ENCODE measurements at places on chromosomes 7 and 10.

GRCh38 chr7:134905375-134905774 lies 80.9 kb upstream of the AGBL3 start:
- no peak for DNase-seq

DNA sequence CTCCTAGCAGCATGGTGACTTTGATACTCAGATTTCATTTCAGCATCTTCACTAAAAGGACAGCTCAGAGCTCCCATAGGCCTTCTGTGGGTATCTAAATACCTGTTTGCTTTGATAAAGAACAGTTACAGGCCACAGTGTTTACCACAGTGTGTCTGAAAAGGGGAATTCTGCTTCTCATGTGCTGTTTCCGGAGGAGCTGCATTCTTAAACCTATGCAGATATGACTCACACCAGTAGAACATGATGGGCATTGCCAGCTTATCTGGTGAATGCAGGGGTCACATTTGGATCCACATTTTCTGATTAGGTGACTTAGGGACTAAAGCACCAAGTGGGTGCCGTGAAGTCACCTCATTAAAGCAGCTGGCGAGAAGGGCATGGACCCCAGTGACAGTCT lies 52.6 kb downstream of the TRRAP start:
- DNase-seq, result no peak

GRCh38 chr7:47766126-47766525 lies 182.1 kb downstream of the PKD1L1 start:
- no peak for DNase-seq

DNA sequence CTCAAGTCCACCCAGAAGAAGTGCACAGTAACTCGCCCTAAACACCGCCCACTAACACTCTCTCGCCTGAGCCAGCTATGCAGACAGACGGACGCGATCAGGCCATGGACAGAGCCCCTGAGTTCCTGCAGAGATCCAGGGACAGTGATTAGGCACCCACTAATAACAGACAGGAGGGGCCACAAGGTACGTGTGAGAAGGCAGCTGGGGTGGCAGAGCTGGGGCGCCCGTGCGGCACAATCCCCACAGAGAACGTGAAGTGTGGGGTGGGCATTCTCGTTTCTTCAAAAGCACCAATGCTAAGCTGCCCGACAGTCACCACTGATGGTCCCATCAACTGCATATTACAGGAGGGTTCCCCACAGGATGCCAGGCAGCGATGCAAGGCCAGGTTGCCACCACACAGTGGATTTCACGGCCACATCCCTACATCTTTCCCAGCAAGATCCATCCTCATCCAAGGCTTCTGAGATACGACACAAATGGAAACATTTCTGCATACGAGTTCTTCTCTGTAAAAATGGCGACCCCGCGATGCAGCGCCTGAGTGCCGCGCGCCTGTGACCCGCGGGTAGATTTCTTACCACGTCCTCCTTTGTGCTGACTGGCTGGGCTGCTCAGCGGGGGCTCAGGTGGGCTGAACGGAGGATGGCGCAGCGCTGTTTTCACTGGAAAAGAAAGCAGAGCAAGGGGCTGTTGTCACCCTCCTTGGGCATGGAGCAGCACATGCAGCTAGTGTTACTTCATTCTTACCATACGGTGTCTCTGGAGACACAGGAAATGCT lies 237.5 kb downstream of the TNS3 start:
- no peak for DNase-seq

GRCh38 chr10:77782328-77783061 lies 144.1 kb downstream of the DLG5 start:
- DNase-seq, result no peak

DNA sequence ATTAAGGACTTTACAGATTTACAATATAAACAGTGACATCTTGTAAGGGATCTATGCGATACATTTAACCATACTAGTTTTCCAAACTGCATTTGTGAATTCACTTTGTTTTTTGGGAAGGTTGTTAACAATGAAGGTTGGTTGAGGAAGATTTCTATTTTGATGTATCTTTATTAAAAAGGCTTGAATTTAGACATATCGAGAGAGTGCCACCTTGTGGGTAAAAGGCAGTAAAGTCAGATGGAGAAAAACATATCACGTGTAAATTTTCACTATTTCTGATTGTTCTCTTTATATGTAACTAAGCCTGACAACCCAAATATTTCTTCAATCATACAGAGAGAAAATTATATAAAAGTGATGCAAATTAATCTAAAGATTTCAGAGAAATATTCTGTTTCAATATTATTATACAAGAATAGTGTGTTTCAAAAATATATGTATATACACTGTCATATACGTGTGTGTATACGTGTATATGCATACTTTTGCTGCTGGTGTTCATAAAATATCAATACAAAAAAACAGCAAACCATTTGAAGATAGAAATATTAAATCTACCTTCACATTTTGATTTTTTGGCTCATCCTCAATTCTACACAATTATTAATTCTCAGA lies 988.6 kb downstream of the SORCS1 start:
- DNase-seq, result no peak

GRCh38 chr7:91568138-91568537 lies 303.9 kb downstream of the FZD1 start:
- DNase-seq, result no peak

GRCh38 chr7:27714831-27715444 lies 25.0 kb upstream of the TAX1BP1 start:
- DNase-seq, result no peak

- no peak for DNase-seq
These were observed 447 bp downstream of the RSU1 start for GRCh38 chr10:16816830-16817124.

DNA sequence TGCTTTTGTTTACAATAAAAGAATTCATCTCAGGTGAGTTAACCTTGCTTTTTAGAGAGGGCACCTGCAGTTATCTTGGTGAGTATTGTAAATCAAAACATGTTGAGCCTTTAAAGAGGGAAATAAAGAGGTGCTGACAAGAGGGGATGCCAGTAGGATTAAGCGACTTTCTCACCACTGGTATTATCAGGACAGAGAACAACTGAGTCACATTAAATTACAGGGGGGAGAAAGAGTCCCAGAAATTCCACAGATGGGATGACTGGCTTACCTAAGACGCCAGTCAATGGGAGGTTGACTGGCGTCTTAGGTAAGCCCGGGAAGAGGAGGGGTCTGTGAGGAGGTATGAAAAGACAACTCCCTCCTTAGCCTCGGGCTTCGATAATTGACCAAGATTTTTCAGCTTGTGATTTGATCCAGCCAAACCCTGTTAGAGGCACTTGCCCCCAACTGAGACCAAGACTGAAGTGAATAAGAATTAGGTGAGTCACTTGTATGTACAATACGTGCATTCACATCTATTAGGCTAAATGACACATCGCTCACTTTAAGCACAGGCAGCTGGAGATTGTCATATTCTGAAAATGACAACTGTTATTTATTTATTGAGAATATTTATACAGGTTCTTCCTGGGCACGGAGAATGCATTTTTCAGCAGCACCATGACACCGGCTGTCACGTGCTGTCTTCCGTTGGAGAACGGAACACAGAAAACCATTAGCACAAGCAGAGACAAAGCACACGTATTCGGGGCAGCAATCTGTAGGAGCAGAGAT lies 117.6 kb downstream of the SEM1 start:
- DNase-seq, result no peak

- peak; percentile 27 for DNase-seq
These were observed 83.8 kb downstream of the BMS1 start for GRCh38 chr10:42866115-42866995.

- no peak for DNase-seq
These were observed 74.7 kb downstream of the DNAH11 start for GRCh38 chr7:21617513-21617912.

DNA sequence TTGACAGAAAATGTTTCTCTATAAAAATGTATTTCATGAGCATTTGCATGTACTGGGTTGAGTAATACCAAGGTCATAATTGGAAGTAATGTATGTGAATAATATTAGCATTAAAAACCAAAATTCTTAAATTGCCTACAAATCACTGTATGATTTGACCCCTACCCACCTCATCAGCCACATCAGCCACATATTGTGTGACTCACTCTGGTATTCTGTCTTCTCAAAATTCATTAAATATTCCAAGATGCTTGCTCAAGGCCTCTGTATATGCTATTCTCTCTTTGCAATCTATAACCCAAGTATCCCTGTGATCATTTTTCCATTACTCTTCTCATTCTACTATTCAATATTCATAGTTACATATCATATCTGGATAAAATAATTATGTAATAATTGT lies 21.4 kb downstream of the POT1 start:
- no peak for DNase-seq

DNA sequence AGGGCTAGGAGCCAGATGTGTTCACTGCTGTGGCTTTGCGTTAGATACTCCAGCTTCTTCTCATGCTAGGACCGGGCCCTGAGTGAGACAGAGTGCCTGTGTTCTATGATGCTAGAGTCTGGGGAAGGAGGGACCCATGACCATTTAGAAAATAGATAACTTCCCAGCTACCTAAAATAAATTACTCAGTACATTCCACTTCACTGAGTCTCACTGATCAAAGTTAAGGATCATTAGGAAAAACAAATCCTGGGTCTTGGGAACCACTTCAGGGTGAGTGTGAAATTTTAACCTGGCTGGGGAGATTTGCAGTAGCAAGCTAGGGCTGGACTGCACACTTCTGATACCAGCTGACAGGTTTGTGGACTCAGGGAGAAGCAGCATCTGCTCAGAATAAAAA lies 138.1 kb downstream of the EMX2 start:
- DNase-seq, result no peak
